K562 (cell line): ENCODE measurements at places on chromosomes 1 and 21. TPM values are rescaled to one million over a fixed set of nuclear protein-coding genes. Genes with fewer than 3 reads are reported as not detected.

DNA sequence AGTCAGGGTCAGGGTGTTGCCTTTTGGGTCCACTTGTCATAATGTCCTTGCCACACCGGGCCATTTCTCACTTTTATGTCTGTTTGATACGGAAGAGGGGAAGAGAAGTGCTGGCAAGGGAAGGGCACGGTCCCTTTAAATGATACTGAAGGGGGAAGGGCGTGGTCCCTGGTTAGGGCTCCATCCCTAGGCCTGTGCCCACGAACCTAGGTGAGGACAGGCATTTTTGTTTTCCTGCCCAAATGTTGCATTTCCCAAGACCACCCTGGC is 25.2 kb downstream of the B3GALT5 start:
- no peak for DNase-seq
- no peak overlapping the region for H3K27ac ChIP-seq
- no peaks in the 10 kb centered on the region for H3K4me1 ChIP-seq
- no peak overlapping the region for H3K4me3 ChIP-seq
- H3K27me3 ChIP-seq = peaks cover 45% of the 10 kb centered on the region

CELA3A gene
- total RNA-seq = 5.4 and 5.7 TPM in 2 replicates

KIF26B gene
- 0.02 and 0.07 TPM in 2 replicates for total RNA-seq

- peak; percentile 48 for DNase-seq
- no peak overlapping the region for H3K4me3 ChIP-seq
- no peaks in the 10 kb centered on the region for H3K36me3 ChIP-seq
- peaks cover 11% of the 10 kb centered on the region; the same call in 1 of the 2 replicates for H3K27me3 ChIP-seq
These were observed 10.4 kb upstream of the KCNAB2 start for GRCh38 chr1:6035303-6035702.

DNA sequence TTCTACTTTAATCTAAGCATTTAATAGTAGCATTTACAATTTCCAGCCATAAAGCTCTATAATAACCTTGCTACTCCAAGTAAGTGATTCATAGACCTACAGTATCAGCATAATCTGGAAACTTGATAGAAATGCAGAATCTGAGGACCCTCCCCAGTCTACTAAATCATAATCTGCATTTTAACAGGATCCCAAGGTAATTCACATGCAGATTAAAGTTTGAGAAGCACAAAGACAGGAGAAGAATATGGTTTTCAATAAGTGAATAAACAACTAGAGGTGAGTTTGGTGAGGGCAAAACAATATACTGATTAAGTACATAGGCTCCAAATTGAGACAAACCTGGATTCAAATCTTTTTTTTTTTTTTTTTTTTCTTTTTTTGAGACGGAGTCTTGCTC is 57.4 kb downstream of the PRPF38A start:
- H3K27ac ChIP-seq = no peak overlapping the region
- H3K4me1 ChIP-seq = no peaks in the 10 kb centered on the region
- H3K27me3 ChIP-seq = no peaks in the 10 kb centered on the region
- H3K4me3 ChIP-seq = no peak overlapping the region

SLC44A3 gene
- total RNA-seq = not detected in 2 replicates

DNA sequence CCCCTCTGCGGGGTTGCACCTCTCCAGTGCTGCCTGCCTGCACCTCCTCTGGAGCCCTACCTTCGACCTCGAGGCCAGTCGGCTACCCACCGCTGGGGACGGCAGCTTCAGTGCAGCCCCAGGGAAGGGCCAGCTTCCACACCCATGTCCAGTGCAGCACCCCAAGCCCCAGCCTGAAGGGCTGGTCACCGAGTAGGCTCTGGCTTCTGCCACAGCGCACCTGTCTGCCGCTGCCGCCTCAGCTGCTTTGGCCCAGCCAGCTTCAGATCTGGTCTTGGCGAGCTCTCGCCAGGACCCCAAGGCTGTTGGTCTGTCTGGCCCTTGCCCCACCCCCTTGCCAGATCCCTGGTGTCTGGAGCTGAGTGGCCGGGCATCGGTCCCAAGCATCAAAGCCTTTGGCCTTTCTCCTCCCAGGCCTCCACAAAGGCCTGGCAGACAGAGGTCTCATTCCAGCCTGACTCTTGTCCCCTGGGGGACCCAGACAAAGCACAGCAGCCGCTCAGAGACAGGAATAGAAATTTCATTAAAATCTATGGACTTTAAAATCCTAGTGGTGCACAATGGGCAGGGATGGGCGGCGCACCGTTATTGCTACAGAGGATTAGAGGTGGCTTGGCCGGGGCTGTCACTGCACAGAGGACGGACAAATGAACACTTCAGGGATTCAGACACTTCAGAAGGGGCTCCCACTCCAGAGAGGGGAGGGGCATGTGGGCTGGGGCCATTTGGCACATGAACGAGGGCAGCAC is 4.8 kb downstream of the CCDC24 start:
- no peak overlapping the region for H3K27ac ChIP-seq
- no peaks in the 10 kb centered on the region for H3K36me3 ChIP-seq
- H3K4me3 ChIP-seq = no peak overlapping the region
- DNase-seq = no peak

DNA sequence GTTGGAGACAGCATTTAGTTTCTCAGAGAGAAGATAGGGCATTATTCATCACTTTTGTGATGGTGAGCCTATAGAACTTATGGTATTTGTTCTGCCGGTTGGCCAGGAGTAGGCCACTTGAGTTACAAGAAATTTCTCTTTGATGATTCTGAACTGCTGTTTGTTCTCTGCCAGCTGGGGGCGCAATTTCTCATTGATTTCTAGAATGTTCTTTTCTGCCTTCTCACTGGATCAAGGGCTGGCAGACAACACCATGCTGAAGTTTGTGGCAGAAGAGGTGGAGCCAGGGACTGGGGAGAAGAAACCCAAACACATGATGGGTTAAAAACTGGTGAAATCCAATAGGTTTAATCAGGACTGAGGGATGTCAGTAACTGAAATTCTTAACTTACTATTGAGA is 360.6 kb downstream of the FAM72C start:
- no peak overlapping the region for H3K4me3 ChIP-seq
- no peaks in the 10 kb centered on the region for H3K4me1 ChIP-seq
- no peaks in the 10 kb centered on the region for H3K36me3 ChIP-seq
- no peak for DNase-seq

LMX1A gene
- total RNA-seq = not detected in 2 replicates

DNA sequence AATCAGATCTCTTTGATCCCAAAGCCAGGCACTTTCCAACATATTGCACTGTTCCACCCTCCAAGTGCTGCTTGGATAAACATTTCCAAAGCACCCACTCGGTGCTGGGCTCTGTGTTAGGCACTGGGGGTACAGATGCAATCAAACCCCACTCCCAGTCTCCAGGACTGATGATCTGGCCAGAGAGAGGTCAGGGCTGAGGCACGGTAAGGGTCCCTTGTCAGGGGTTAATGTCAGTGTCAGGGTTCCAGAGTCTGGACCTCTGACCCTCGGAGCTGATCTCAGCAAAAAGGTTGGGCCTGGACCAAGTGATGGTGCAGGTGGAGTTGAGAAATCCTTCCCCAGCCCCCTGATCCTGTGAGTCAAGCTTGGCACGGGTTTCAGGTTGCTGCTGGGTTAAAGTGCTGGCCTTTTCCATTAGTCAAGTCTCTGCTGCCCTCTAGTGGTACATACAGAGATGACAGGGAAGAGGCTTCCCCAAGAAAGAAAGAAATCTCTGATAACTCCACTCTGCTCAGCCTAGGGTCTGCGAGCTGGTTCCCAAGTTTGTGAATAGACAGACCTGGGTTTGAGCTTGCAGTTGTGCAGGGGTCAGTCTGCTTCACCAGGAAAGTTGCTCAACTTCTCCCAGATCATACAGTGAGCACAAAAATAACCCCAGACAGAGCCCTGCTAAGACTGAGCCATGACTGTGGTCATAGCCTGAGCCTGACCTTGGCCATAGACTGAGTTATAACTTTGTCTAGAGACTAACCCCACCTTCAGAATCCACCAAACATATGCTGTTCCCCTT is 74.6 kb downstream of the DMRTA2 start:
- H3K4me3 ChIP-seq = no peak overlapping the region
- no peaks in the 10 kb centered on the region for H3K36me3 ChIP-seq
- H3K4me1 ChIP-seq = no peaks in the 10 kb centered on the region
- DNase-seq = peak; percentile 77
- H3K27me3 ChIP-seq = 0 out of 2 replicates have a peak, but pooled peaks cover 5% of the 10 kb centered on the region
- no peak overlapping the region for H3K27ac ChIP-seq

GRCh38 chr1:201171063-201172036 is 17.1 kb upstream of the TMEM9 start:
- H3K4me3 ChIP-seq = peak overlapping the region; percentile 53
- H3K4me1 ChIP-seq = peaks cover 15% of the 10 kb centered on the region
- peak; percentile 69 for DNase-seq
- peaks cover 9% of the 10 kb centered on the region for H3K27me3 ChIP-seq
- H3K27ac ChIP-seq = peak overlapping the region; percentile 55

DNA sequence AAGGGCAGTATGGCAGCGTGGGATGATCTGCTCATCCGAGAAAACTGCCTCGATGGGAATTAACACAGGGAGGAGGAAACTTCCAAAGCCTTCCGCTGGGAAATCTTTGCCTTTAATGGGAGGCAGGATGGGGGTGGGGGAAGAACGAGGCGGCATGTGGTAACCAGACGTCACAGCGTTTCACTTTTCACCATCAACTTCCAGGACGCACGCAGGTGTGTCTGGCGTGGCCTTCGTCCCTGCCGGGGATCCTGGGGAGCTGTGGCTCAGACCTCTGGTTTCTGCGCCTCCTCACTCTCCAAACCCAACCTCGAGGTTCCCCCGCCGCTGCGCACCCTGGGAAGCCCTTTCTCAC is 282 bp downstream of the RSPH1 start:
- H3K4me1 ChIP-seq = peaks cover 15% of the 10 kb centered on the region
- H3K27ac ChIP-seq = no peak overlapping the region
- H3K27me3 ChIP-seq = peaks cover 31% of the 10 kb centered on the region

GRCh38 chr1:111392042-111392441 is 35.5 kb downstream of the OVGP1 start:
- no peaks in the 10 kb centered on the region; the same call in 2 of the 3 replicates for H3K36me3 ChIP-seq
- H3K27ac ChIP-seq = no peak overlapping the region
- H3K4me1 ChIP-seq = no peaks in the 10 kb centered on the region
- no peak overlapping the region for H3K4me3 ChIP-seq
- peaks cover 2% of the 10 kb centered on the region; the same call in 2 of the 3 replicates for H3K27me3 ChIP-seq
